Mesothelial cell of epicardium (in vitro differentiated cells): ENCODE measurements at places on chromosomes 2 and 18.

- DNase-seq: no peak
Measured at GRCh38 chr18:59041819-59042815, 97.6 kb upstream of the SEC11C start.

- DNase-seq: no peak
Measured at GRCh38 chr2:58508006-58508405, 266.9 kb upstream of the FANCL start.

DNA sequence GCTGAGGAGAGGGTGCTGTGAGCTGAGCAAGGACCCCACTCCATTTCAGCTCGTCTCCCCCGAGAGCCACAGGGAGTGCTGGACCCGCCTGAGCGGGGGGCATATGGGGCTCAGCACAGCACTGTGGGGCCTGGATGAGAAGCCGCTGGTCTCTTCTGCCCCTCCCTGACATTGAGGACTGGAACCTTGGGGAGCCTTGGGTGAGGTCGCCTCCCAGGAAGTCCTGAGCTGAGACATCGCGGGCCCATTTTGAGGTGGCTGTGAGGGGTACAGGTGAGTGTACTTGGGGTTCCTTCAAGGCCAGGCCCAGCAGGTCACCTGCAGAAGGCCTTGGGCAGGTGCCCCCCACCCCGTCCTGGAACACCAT lies 3.1 kb upstream of the AQP12A start:
- peak; percentile 36 for DNase-seq

- no peak for DNase-seq
Measured at GRCh38 chr2:216588861-216589710, 44.1 kb upstream of the IGFBP2 start.

- DNase-seq: no peak
Measured at GRCh38 chr18:23341983-23342382, 111.1 kb upstream of the RIOK3 start.

DNA sequence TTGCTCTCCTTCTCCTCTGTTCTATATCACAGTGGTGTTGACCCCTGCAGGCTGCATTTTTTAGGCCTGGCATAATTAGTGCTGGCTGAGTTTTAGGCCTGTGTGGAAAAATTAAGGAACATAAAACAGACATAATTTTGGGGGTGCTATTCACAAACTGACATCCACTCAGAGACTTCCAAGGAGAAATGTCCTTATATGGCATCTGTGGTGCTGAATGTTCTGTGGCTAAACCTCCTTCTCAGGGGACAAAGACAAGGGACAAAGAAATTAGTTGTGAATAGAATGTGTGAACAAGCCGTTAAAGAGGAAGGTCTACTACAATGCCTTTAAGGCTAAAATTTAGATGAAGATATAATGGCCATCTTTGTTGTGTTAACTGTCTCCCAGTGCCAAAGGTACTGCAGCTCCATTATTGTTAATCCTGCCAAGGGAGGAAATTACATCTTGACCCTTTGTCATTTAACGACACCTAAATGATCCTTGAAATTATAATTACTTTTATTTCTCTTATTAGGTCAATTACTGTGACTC lies 870.0 kb upstream of the CHAC2 start:
- DNase-seq: no peak

DNA sequence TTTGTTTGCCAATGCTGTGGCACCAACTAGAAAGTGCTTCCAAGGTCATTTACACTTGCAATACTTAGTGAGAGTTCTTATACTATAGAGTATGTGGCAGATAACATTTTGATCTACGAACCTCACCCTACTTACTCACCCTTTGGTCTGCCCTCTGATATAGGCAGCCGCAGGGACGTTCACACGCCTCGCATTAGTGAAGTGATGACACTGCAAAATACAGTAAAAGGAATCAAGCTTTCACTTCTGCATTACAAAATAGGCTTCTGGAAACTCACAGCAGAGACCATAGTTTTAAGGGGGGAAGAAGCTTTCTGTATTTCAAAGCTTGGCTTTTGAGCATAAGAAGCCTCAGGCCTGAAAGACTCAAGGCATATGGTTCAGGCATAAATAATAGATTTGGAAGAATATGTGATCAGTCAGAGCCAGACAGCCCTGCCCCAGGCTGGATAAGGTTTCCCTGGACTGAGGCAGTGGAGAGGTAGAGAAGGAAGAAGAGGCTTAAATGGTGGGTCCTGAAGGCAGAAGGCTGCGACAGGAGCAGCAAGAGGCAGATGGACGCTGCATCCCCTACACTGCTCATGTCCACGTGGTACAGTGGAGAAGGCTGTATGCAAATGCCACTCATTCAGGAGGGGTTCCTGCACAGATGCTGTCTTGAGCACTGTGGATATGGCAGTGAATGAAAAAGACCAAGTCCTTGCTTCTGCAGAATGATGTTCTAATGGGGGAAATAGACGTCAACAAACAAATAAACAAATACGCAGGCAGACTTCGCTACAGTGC lies 63.1 kb downstream of the FECH start:
- no peak for DNase-seq

DNA sequence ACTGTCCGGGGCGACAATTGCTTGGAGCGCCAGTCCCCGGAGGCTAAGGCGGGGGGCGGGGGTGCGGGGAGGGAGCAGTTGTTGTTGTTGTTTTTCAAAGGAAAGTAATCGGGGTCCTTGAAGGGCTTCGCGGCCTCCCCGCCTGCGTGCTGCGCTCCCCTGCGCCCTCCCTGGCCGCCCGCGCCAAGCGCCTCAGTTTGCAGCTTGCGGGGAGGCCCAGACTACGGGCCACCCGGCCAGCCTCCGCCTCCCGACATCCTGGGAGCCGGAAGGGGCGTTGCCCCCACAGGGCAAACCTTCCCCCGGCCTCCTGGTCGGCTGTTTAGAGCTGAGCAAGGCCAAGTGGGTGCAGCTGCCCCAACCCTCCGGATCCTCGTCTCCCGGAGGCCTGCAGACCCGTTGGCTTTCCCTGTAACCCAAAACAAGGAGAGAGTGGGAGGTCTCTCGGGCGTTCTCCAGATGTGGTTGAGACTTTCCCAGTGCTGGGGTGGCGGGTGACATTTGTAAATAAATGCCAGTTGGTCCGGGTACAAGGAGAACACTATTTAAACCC lies 3.7 kb upstream of the SIX3 start:
- DNase-seq: no peak

GRCh38 chr2:148658807-148659722 lies 14.5 kb downstream of the EPC2 start:
- no peak for DNase-seq

DNA sequence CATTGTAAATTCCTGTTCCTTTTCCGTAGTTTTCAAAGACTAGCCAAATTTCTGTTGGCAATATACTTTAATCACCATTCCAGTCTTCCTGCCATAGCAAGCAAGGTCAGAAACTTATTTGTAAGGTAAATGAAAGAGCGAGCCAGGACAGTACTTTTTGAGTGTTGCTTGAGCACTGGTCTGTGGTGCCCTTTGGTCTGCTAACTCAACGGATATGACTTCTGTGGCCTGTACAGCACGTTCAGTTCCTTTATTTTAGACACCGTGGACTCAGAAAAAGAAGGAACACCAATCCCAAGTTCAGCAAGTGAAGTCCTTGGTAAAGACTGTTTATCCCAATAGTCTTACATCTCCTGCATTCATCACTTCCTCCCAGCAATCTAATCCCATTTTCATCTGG lies 166.3 kb downstream of the MYO1B start:
- DNase-seq: no peak

GRCh38 chr2:55231546-55232083 lies 478 bp downstream of the CLHC1 start:
- no peak for DNase-seq

- DNase-seq: no peak
Measured at GRCh38 chr2:141331127-141331526, 799.7 kb downstream of the LRP1B start.

GRCh38 chr2:215870986-215871385 lies 142.4 kb downstream of the MREG start:
- DNase-seq: no peak

- no peak for DNase-seq
Measured at GRCh38 chr18:7257426-7257740, 26.5 kb downstream of the LRRC30 start.

DNA sequence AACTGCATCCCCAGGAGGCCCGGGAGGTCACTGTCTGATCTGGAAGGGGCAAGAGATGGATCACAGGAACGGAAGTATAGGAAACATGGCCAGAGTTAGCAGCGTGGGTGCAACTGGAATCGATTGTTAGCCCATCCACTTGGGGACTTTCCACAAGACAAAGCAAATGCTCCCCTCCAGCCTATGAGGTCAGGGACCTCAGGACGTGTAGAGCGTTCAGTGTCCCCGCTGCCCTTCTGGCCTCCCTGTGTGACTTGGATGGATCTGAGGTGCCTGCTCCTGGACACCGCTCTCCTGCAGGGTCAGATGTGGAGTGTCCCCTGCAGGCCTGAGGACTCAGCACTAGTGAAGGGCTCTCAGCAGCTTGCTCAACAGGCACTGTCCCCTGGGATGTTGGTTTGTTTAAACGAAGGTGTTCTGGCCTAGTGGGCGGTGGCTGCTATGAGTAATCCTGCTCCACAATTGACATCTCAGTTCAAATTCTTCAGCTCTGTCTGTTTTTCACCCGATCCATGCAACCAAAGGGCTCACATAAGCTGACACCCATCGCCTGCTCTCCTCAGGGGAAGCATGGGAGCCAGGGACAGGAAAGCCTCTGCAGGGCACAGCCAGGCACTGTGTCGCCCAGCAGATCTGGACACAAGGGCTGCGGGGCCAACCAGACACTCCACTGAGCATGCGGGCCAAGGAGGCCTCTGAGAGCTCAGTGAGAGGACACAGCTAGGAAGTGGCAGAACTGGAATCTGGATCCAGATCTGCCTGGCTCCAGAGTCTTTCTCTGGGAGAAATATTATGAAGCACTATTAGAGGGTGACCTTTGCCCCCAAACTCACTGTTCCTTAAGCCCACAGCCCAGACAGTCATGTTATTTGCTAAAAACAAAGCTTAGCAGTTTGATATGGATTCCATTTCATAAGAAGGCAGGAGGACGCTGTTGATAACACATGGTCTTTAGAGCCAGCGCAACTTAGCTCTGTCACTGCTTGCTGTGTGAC lies 78.5 kb downstream of the RHOB start:
- DNase-seq: no peak

DNA sequence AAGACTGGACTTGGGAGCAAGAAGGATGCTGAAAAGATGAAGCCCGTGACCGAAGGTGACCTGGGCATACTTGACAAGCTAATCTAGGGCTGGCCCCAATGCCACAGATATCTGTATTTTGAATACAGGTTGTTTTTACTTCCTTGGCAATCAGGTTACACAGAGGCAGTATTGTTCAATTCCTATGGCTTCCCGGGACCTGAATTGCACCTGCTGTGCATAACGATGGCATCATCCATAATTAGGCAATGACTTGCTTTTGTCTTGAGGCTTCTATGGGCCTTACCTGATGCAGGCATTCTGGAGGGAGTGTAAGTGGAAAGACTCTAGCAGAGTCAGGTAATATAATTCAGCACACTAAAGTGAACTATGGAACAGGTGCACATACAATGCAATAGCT lies 60.6 kb upstream of the CUL3 start:
- no peak for DNase-seq

DNA sequence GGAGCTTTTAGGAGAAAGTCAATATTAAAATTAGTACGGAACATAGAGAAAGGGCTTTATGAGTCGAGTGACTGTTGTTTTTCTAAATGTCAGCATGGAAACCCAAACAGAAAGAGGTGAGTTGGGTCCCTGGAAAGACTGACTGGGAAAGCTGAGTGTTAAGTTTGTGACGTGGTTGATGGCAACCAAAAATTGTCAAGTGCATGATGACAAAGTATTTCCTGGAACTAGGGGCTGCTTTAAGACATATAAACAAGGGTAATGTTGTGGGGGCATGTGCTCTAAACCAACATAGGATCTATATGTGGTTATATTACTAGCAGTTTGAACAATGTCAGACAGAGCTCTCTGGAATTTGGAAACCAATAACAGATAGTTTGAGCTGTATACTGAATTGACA lies 50.9 kb upstream of the GPD2 start:
- no peak for DNase-seq

GRCh38 chr18:77220726-77221125 lies 28.9 kb upstream of the GALR1 start:
- no peak for DNase-seq

GRCh38 chr2:136497709-136498108 lies 267.6 kb upstream of the THSD7B start:
- no peak for DNase-seq

DNA sequence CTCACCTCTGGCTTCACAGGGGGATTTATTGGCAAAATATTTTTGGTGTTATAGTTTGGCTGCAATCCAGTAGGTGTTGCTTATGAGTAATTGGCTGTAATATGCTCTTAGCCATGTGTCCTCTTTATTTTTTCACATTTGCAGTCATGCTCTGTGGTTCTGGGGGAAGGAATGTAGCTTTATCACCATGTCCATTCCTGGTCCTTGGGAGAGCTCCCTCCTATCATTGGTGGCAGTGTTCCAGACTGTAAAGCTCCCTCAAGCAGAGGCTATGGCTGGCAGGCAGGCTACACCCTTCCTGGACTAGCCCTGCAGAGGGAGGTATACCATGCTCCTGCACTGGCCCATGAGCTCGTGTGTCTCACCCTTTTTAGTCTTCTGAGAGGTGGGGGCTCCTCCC lies 120.0 kb upstream of the FSIP2 start:
- DNase-seq: no peak

GRCh38 chr2:10306901-10307463 lies 4.3 kb downstream of the HPCAL1 start:
- no peak for DNase-seq

GRCh38 chr18:32530947-32531651 lies 60.4 kb upstream of the GAREM1 start:
- DNase-seq: no peak

DNA sequence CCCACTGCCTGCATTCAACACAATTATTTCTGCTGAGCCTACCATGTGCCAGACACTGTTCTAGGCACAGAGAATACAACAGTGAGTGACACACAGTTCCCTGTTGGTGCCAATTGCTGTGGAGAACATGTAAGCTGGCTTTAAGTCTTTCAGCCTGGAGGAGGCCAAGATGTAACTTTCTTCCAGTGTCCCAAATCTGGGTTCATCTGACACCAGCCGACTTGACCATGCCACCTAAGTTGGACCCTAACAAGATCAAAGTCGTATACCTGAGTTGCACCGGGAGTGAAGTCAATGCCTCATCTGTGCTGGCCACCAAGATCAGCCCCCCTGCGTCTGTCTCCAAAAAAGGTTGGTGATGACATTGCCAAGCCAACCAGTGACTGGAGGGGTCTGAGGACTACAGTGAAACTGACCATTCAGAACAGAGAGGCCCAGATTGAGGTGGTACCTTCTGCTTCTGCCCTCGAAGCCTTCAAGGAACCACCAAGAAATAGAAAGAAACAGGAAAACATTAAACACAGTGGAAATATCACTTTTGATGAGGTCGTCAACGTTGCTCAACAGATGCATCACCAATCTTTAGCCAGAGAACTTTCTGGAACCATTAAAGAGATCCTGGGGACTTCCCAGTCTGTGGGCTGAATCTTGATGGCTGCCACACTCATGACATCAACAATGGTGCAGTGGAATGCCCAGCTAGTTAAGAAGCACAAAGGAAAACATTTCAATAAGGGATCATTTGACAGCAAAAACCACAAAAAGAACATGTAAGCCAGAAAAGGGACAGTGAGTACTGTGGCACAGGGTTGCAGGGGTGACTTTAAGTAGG lies 6.3 kb downstream of the TRABD2A start:
- DNase-seq: no peak
